ENCODE measurements at places on chromosomes 12 and 14. TPM values are rescaled to one million over a fixed set of nuclear protein-coding genes. Genes with fewer than 3 reads are reported as not detected.

GRCh38 chr14:73810478-73811163 lies 41.0 kb upstream of the PTGR2 start:
- no peak for DNase-seq

ABHD12B gene
- total RNA-seq, result not detected

GRCh38 chr14:54691525-54692283 lies 124.8 kb downstream of the SAMD4A start:
- DNase-seq, result peak; percentile 82

- no peak for DNase-seq
These were observed 32.2 kb upstream of the GNG2 start for GRCh38 chr14:51828017-51828797.

DNA sequence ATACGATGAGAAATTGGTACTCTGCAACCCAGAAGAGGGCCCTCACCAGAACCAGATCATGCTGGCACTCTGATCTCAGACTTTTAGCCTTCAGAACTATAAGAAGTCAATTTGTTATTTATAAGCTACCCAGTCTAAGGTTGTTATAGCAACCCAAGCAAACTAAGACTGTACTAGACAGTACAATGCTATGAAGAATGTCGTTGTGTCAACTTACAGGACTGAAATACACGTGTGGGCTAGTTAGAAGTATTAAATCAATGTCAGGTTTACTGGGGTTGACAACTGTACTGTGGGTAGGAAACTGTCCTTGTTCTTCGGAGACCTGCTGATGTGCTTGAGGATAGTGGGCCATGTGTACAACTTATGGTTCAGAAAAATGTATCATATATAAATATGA lies 19.7 kb downstream of the DUSP16 start:
- no peak for DNase-seq

DNA sequence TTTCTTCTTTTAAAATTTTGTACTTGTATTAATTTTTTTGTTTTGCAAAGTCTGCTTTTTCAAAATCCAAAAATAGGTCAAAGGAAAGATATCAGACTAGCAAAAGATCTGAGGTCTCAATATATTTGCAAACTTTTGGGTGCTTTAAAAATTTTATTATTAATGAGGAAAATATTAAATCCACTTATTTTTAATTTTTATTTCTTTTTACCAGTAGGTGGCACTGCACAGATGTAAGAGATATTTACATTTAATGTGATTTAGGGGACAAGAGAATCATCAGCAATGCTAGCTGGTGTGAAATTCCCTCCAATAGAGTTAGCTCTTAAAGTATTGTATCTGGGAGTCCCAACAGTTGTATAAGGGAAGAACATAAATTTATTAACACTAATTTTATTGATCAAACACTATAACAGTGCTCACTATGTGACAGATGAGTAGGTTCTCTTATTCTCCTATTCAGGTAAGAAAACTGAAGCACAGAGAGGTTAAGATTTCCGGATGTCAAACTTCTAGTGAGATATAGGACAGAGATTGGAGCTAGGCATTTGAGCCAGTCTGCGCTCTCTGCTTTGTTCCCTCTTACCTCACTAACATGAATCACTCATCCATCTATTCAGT lies 30.5 kb downstream of the ALX1 start:
- no peak for DNase-seq

MDM1 gene
- total RNA-seq, result 24.7 TPM

GRCh38 chr14:103879570-103880347 lies 32.4 kb upstream of the PPP1R13B start:
- DNase-seq, result peak; percentile 68

P3H3 gene
- total RNA-seq, result 27.9 TPM

GRCh38 chr12:63792338-63792737 lies 12.6 kb downstream of the RXYLT1 start:
- DNase-seq, result no peak

SLCO1B1 gene
- total RNA-seq, result not detected

REM2 gene
- total RNA-seq, result 0.18 TPM

DNA sequence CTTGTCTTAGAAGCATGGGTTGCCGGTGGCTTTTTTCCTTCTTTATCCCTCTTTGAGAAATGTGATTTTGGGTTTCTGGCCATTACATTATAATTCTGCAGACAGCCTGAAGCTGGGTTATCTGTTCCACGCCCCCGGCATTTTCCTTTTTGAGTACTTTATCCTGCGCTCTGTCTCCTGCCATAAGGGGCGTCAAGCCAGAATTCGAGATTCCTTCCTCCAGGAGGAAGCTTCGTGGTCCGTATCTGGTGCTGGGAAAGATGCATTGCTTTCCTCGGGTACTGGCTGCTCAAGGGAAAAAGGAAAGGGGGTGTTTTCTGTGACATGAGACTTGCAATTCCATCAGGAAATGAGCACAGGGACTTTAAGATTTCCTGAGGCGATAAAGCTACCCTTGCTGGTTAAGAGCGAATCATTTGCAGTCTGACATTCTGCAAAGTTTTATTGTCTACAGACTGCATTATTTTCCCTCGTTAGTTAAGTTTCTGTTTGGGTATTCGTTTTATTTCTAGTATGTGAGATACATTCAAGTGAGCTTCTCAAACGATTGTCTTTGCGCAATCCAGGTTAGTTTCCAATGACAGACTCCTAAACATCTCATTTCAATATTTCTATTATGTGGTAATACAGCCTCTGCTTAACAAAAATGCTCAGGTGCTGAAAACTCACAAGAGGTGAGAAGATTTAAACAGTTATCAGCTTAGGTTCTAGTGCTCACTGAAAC lies 694 bp downstream of the AKAP5 start:
- no peak for DNase-seq

Data from ureter (tissue), 1 donor.